ENCODE measurements at places on chromosomes 1 and 21. TPM values are rescaled to one million over a fixed set of nuclear protein-coding genes. Genes with fewer than 3 reads are reported as not detected.

The CDC73 gene
- 21.0 TPM for total RNA-seq

The MSH4 gene
- total RNA-seq, result 0.51 TPM

The ZSCAN20 gene
- total RNA-seq, result 5.0 TPM

The RNF186 gene
- total RNA-seq, result not detected

The ILDR2 gene
- not detected for total RNA-seq

The CSMD2 gene
- total RNA-seq, result not detected

The GJB3 gene
- total RNA-seq, result 136 TPM

The CYP4A22 gene
- not detected for total RNA-seq

The ST6GALNAC3 gene
- total RNA-seq, result 1.4 TPM

The NBPF10 gene
- 1.3 TPM for total RNA-seq

The FCRL1 gene
- total RNA-seq, result not detected

The CNTN2 gene
- total RNA-seq, result under 0.01 TPM

The PLXNA2 gene
- 10.0 TPM for total RNA-seq

The MX2 gene
- total RNA-seq, result 0.26 TPM

The CFHR5 gene
- not detected for total RNA-seq

The RNU1-2 gene
- 2,323 TPM for total RNA-seq

The FMO4 gene
- total RNA-seq, result 0.79 TPM

The PLCH2 gene
- 64.2 TPM for total RNA-seq

The MEGF6 gene
- total RNA-seq, result 1.3 TPM

The ANGPTL3 gene
- total RNA-seq, result not detected

The FAM72B gene
- total RNA-seq, result not detected

The EEIG2 gene
- total RNA-seq, result 1.3 TPM

The HSD11B1 gene
- 4.1 TPM for total RNA-seq

The SYT2 gene
- total RNA-seq, result under 0.01 TPM

The C1orf226 gene
- 0.26 TPM for total RNA-seq

The FCGR3B gene
- not detected for total RNA-seq

The GBP1 gene
- total RNA-seq, result 9.5 TPM

The SPRR2A gene
- 1.3 TPM for total RNA-seq

The RAP1A gene
- total RNA-seq, result 20.5 TPM

The S100A7 gene
- total RNA-seq, result 0.38 TPM

The NCF2 gene
- 96.4 TPM for total RNA-seq

The FCAMR gene
- not detected for total RNA-seq

The SEC16B gene
- total RNA-seq, result 0.26 TPM

The ADGRL4 gene
- total RNA-seq, result not detected

The KRTAP19-2 gene
- not detected for total RNA-seq

The IL6R gene
- 70.0 TPM for total RNA-seq

The IRF2BP2 gene
- 80.3 TPM for total RNA-seq

The CFAP45 gene
- 0.53 TPM for total RNA-seq

The GRIK3 gene
- not detected for total RNA-seq

The S100A8 gene
- total RNA-seq, result 50.0 TPM

The KIF21B gene
- total RNA-seq, result 5.6 TPM

The VPS45 gene
- total RNA-seq, result 29.3 TPM

The CRABP2 gene
- total RNA-seq, result 5.3 TPM

The LCE6A gene
- total RNA-seq, result not detected

The BRDT gene
- total RNA-seq, result not detected

The RGS13 gene
- total RNA-seq, result not detected

The ZNF362 gene
- total RNA-seq, result 1.1 TPM

The KCNJ9 gene
- 0.13 TPM for total RNA-seq

The FLG2 gene
- total RNA-seq, result under 0.01 TPM

All from bronchial epithelial cell (primary cell).